ENCODE measurements at places on chromosomes 11 and 22. TPM values are rescaled to one million over a fixed set of nuclear protein-coding genes. Genes with fewer than 3 reads are reported as not detected.

Gene NUP50
- total RNA-seq, result 56.6 TPM

DNA sequence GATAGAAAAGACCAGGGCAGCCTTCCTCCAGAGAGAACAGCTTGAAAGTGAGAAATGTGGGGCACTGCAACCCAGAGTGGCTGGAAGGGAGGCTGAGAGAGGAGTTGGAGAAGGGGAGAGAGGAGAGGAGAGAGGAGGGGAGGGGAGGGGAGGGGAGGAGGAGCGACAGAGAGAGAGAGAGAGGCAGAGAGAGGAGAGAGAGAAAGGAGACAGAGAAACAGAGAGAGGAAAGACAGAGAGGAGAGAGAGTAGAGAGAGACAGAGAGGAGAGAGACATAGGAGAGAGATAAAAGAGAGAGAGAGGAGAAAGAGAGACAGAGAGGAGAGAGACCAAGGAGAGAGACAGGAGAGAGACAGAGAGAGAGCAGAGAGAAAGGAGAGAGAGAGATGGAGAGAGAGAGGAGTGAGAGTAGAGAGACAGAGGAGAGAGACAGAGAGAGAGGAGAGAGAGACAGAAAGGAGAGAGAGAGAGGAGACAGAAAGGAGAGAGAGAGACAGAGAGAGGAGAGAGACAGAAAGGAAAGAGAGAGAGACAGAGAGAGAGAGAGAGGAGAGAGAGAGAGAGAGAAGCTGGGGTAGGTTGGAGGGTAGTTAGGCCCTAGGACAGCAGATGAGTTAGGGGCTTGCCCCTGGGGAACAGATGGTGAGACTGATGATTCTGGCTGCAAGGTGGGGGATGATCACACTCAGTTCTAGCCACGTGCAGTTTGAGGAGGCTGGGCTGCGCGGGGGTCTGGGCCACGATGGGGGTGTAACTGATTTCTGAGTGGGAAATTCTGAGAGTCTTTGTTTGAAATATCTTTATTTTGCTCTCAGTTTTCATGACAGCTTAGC is 8.5 kb upstream of the SCYL1 start:
- no peak for DNase-seq

GRCh38 chr11:14364322-14364721 is 5.3 kb upstream of the RRAS2 start:
- no peak for DNase-seq

DNA sequence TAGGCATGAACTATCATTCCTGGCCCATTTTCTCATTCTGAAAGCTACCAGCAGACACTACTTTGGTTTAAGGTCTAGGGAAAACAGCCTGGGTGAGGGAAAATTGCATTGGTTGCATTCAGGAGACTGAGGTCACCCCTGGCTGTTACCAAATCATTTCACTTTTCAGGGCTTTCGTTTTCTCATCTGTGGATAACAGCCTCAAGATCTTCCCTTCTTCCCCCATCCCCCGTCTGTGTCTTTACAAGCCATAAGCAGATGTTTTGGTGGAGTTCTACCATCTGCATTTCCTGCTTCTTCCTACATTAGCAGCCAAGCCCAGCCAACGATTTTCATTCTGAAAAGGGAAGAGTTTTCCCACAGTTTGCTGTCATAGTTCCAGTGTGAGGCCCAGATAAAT is 130.4 kb downstream of the HIPK3 start:
- no peak for DNase-seq

Gene OR8K3
- total RNA-seq, result not detected

Gene CALCA
- total RNA-seq, result not detected

DNA sequence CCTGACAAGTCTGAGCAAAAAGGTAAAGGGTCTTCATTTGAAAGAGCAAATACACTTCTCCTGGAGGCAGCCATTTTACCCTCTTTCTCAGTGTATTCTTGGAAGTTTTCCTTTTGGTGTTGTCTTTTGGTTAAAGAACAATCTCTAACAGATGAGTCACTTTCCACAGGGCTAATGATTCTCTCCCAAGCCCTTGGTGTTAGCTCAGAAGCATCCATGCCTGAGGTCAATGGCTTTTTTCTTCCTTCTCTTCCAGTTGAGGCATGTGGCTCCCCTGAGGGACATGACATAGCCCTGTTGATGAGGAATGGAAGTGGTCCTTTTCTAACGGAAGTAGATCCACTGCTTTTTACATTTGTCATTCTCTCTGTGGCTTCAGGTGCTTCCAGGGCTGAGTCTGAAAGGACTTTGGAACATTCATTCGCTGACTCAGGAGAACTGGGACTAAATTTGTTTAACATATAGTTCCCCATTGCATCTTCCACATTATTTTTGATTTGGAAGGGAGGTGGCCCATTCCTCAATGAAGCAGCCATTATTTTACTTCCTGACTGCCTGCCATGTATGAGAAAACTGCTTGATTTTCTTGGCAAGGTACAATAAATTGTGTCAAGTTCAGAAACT is 13.8 kb upstream of the POGLUT3 start:
- no peak for DNase-seq

DNA sequence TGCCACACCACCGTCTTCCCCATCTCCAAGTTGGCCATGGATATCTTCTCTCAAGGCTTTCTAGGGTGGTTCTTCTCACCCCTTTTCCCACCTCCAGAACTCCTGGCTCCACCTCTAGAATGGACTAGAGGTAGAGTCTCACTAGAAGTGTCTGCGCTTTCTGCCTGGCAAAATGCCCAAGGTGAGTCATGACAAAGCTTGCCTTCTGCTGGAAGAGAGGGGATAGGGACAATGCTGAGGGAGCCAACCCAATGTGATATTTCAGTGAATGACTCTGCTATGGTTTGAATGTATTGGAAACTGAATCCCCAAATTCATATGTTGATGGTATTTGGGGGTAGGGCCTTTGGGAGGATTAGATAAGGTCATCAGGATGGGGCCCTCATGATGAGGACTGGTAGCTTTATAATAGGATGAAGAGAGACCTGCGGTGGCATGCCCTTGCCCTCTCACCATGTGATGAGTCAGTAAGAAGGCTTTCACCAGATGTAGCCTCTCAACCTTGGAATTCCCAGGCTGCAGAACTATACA is 4.1 kb upstream of the CD82 start:
- no peak for DNase-seq

GRCh38 chr22:32378707-32379272 is 21.1 kb downstream of the RFPL3 start:
- DNase-seq, result no peak

- DNase-seq, result no peak
Observed at GRCh38 chr22:31579835-31580242, 82.2 kb downstream of the PISD start.

DNA sequence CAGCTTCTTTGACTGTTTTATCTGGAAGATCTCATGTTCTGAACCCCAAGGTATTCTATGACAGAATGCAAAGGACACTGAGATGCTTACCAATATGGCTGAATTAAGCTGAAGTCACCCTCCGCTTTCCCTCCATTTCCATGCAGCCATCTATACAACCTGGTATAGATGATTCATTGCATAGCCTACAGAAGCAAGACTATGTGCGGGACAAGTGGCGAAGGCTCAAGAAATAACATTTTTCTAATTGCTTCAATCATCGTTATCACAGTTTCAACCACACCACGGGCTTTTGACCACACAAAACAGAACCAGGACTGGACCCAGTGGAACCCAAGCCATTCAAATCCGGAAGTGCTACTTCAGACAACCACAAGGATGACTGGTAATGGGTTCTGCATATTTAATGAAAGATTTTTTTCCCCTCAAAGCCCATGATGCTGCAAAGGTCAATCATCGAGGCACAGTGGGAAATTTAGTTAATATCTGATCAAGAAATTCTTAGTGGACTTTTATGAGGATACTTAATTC is 61.9 kb downstream of the CD44 start:
- no peak for DNase-seq

Gene CFAP300
- 1.3 TPM for total RNA-seq

- DNase-seq, result no peak
Observed at GRCh38 chr11:121300313-121300971, 7.9 kb downstream of the SC5D start.

DNA sequence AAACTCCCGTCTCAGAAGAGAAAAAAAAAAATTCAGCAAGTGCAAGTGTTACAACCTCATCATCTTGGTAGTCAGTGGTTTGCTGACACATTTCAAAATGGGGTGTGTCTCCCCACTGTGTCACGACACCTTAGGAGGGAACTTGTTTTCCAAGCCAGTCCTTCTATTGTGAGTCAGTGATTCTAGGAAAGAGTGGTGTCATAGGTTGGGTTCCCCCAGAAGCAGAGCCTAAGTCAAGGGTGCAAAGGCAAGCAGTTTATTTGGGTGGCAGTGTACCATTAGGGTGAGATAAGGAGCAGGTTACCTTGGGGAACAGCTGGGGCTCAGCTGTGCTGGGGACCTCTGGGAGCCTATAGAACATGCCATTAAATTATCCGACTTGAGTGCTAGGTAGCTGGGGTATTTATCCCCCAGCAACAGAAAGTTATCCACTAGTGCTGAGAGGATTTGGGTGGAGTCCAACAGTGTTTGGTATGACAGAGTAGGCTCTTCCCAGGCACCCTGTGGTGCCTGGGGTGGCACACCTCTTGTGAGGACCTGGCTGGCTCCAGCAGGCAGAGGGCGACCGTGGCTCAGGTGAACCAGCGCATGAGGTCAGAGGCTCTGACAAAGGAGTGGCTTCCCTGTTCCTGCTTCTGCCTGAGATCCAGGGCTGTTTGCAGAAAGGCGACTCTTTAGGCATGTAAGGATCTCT is 41.7 kb downstream of the KIAA1671 start:
- DNase-seq, result no peak

Gene H19
- total RNA-seq, result 2.2 TPM

Gene DCPS
- total RNA-seq, result 9.4 TPM

Gene OPCML
- 212 TPM for total RNA-seq

Gene GAB4
- total RNA-seq, result not detected

- DNase-seq, result no peak
Observed at GRCh38 chr11:69370984-69371709, 77.2 kb downstream of the MYEOV start.

DNA sequence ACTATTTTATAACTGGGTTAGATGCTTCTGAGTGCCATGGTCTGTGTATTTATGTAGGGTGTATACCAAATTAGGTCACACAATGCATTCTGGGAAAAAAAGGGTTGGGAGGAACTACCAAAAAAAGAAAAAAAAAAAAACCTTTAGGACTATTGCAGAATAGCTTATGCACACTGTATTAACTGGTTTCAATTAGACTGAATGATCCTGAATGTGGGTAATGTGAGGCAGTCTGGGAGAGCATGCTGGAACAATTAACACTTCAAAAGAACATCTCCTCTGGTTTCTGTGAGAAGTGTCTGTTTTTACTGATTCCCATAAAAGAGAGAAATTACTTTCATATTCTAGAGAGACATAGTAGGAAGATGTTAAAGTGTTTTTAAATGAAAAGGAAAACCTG is 521.3 kb downstream of the DLG2 start:
- no peak for DNase-seq

Gene GLB1L2
- 4.2 TPM for total RNA-seq

DNA sequence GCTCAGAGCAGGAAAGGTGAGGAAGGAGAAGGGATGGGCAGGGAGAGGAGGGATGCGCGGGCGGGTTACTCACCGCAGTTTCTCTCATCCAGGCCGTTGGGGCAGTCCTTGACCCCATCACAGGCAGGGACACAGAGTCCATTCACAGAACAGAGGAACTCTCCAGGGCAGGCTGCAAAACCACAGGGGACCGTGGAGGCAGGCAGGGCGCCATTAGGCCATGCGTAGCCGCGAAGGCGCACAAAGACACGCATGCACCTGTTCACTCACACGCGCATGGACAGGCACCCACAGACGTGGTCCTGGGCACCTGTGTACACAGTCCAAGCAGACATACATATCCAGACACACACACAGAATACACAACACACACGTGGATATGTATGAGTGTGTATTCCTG is 23.0 kb downstream of the KCTD17 start:
- DNase-seq, result no peak

Gene LRRC75B
- total RNA-seq, result 12.7 TPM

GRCh38 chr11:44286268-44286880 is 23.6 kb downstream of the ALX4 start:
- DNase-seq, result no peak

Gene TTLL12
- total RNA-seq, result 25.3 TPM

DNA sequence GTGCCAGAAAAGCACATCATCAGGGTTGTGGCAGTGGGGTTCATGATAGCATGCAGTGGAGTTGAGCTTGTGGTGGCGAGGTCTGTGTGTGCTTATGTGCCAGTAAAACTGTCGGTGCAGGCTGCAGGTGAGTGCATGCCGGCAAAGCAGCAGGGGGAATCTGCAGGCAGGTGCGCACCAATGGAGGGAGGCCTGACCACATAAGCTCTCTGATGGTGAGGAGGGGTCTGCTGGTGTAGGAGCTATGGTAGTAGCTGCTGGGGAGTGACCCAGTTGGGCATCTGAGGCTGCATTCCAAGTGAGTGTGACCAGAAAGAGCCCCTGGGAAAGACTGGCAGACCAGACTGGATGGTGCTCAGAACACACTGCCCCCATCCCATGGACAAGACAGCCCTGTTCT is 121.5 kb downstream of the CNTN5 start:
- DNase-seq, result no peak

DNA sequence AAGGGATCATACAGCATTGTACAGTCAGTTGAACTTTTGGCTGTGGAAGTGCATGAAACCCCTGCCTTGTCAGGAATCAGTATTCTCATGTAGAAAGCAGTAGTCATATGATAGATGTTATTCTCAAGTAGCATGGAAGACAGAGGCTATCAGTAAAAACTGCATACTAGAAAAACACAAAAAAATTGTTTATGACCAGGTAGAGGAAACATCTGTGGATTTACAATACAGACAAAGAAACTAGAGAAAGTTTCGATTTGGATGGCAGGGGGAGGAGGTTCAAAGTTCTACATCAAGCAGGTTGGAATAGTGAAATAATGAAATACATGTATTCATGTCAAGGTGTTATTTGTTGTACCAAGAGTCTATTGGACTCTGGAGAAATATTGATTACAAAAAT is 212.3 kb upstream of the DDI1 start:
- DNase-seq, result no peak

- DNase-seq, result no peak
Observed at GRCh38 chr11:47611348-47611794, 17.2 kb upstream of the C1QTNF4 start.

- no peak for DNase-seq
Observed at GRCh38 chr22:48167238-48167637, 1404.8 kb downstream of the TBC1D22A start.

Gene AMPD3
- 30.0 TPM for total RNA-seq

Gene SLC37A2
- total RNA-seq, result 2.2 TPM

GRCh38 chr11:69095300-69095699 is 46.6 kb downstream of the TPCN2 start:
- no peak for DNase-seq

Gene OLFML1
- 1.9 TPM for total RNA-seq

- DNase-seq, result no peak
Observed at GRCh38 chr11:87394924-87395323, 357.2 kb downstream of the TMEM135 start.

Gene MUS81
- total RNA-seq, result 30.9 TPM

Gene SIRT3
- total RNA-seq, result 63.0 TPM

Gene SCGB2A2
- total RNA-seq, result not detected

Gene TRIOBP
- total RNA-seq, result 22.5 TPM

- DNase-seq, result no peak
Observed at GRCh38 chr11:15258433-15259165, 143.9 kb downstream of the INSC start.

GRCh38 chr11:112617977-112618826 is 343.0 kb upstream of the NCAM1 start:
- no peak for DNase-seq

- no peak for DNase-seq
Observed at GRCh38 chr11:11843642-11844041, 1.9 kb downstream of the USP47 start.

Gene ANGPTL5
- total RNA-seq, result 0.28 TPM

Gene MRE11
- 25.9 TPM for total RNA-seq
